ENCODE measurements at places on chromosomes 2 and 18.

- DNase-seq, result no peak
Observed at GRCh38 chr2:191264647-191265081, 19.5 kb downstream of the MYO1B start.

GRCh38 chr2:176156301-176156806 lies 753 bp upstream of the HOXD3 start:
- DNase-seq, result no peak

GRCh38 chr2:57981083-57981768 lies 65.4 kb upstream of the VRK2 start:
- DNase-seq, result no peak

GRCh38 chr2:227724394-227725039 lies at the start of gene SCYGR6:
Gene SCYGR6, minus strand, starts transcription at chr2:227724757. Its CDS starts 0 bp downstream, at chr2:227724757.
- DNase-seq, result no peak

GRCh38 chr2:221343524-221343923 lies 228.6 kb downstream of the EPHA4 start:
- DNase-seq, result no peak

Measured in endothelial cell (in vitro differentiated cells).